H4 (cell line): ENCODE measurements at places on chromosomes 1 and 21. TPM values are rescaled to one million over a fixed set of nuclear protein-coding genes. Genes with fewer than 3 reads are reported as not detected.
A peak's percentile ranks its signal among the peaks of the same experiment; 100 is the strongest.

DNA sequence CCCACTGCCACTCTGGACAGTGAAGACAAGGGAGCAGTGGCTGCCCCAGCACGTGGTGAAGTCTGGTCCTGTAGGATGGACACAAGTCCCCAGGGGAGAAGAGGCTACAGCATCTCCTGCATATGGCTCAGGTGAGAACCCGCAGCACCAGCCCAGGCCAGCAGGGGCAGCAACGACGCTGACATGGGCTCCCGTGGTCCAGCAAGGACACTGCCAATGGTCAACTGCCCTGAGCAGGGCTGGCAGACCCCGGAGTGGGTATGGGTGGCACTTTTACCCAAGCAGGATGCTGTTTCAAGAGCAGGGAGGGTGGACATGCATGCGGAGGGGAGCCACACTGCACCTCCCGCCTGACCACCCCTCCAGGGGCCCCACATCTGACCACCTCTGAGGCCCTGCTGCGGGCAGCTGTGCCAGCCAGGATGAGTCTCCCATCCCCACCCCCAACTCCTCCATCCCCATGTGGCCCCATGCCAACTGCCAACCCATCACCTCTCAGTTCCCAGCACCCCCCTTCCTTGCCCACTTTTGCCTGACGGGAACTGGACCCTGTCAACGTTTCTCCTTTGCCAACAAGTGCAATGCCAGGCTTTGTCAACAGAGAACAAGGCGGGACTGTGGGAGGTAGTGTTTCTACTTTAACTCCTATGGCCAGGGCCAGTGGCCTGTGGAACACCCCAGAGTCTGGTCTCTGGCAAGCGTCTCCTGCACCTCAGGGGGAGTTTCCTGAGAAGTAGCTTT, 8.6 kb downstream of the MORN1 start:
- no peak for DNase-seq

GRCh38 chr1:206704226-206704625, 19.5 kb downstream of the MAPKAPK2 start:
- no peak for DNase-seq

- DNase-seq, result no peak
Observed at GRCh38 chr1:2523891-2524609, 2.3 kb downstream of the PANK4 start.

- DNase-seq, result peak; percentile 89
Observed at GRCh38 chr21:17454315-17455027, 58.4 kb upstream of the CXADR start.

GRCh38 chr1:212700223-212700891, 717 bp upstream of the BATF3 start:
- DNase-seq, result no peak

DNA sequence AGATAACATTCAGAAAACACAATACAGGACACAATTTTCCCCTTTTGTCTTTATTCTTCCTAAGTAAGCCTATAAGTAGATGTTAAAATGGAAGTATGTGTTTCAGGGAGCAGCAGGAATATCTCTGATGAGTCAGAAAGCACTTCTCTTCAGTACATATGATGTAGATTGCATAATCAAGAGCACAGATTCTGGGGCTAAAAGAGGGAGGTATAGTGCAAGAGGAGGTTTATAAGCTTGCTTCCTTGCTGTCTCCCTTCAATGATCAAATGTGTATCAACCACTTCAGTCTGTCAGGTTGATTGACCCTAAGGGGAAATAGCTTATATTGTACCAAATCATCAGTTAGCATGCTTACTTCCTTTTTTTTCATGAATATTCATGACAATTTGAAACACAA, 822.8 kb downstream of the BRINP3 start:
- DNase-seq, result no peak

GRCh38 chr1:222928212-222928611, 113.4 kb downstream of the DISP1 start:
- peak; percentile 38 for DNase-seq

DNA sequence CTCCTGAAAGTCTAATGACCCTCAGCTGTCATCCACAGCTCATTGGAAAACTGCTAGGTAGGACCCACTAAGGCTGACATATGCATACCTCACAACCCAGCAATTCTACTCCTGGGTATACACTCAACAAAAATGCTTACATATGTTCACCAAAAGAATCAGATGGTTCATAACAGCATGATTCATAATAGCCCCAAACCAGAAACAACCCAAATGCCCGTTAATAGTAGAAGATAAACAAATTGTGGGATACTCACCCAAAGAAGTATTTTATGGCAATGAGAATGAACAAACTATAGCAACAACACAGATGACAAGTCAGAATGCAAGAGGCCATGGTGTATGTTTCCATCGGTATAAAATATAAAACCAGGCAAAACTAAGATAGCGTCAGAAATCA, 124.6 kb downstream of the HLCS start:
- DNase-seq, result no peak

- DNase-seq, result no peak
Observed at GRCh38 chr1:156503698-156504437, 3.3 kb upstream of the MEF2D start.

- DNase-seq, result no peak
Observed at GRCh38 chr1:221045151-221045550, 165.9 kb downstream of the HLX start.

DNA sequence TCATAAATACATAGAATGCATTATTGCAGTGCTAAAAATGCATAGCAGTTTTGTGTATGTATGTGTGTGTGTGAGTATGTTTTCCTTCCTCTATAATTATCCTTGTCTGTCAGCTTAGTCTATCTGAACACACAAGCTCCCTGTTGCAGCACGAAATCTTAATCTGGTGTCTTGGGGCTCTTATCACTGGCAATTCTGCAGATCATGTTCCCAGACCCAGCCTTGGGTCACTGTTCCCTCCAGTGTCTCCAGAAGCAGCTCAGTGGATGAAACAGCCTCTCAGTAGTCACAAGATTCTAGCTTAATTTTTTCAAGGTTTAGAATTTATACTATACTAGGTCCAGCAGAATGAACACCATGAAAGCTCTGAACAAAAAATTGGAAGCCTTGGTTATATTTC, 777.9 kb downstream of the MRPL39 start:
- DNase-seq, result no peak

GRCh38 chr1:233668146-233668724, 54.3 kb downstream of the KCNK1 start:
- no peak for DNase-seq

DNA sequence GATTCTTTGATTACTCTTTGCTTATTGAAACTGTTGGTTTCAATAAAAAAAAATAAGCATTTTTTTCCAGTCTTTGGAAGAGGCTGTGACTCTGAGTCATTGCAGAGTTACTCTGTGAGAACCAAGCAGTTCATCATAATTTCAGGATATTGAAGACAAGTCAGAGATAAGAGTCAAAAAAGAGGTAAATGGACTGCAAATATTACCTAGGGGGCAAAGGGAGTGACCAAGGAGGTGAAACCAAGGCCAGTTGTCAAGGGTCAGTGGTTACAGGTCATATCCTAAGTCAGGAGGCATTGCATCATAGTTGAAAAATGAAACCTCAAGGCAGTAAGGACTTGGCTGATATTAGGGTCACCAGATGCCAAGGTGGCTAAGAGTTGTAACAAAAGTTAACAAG, 597.1 kb upstream of the USP24 start:
- DNase-seq, result no peak

GRCh38 chr1:239718571-239718970, 332.2 kb downstream of the CHRM3 start:
- no peak for DNase-seq

DNA sequence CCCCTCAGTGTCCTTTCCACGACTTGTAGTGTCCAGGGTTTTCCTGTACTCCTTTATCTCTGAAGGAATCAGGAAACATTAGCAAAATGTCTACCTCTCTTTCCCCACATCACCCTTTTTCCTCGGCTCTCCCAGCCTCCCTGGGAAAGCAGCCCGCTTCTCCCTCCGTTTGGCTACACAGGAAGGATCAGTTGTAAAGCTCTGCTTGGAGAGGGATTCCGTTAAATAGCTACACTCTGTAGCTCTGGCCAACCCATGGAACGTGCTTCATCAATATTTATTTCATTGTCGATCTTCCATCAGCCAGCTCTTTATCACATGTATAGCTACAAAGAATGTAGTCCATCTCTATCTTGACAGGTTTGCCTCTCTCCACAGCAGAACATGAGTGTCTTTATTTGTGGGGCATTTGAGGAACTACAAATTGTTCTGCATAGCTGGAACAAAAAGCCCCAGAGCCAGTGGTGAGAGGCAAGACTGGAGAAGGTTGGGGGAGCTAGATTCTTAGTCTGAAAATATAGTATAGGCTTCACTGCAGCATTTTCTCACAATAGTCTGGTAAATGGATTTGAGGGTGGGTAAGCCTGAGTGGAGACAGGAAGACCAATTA, 191.8 kb downstream of the SLC35F3 start:
- DNase-seq, result no peak

- no peak for DNase-seq
Observed at GRCh38 chr1:62530516-62531154, 66.7 kb upstream of the ANGPTL3 start.

GRCh38 chr1:232558954-232559353, 71.0 kb downstream of the SIPA1L2 start:
- DNase-seq, result no peak

DNA sequence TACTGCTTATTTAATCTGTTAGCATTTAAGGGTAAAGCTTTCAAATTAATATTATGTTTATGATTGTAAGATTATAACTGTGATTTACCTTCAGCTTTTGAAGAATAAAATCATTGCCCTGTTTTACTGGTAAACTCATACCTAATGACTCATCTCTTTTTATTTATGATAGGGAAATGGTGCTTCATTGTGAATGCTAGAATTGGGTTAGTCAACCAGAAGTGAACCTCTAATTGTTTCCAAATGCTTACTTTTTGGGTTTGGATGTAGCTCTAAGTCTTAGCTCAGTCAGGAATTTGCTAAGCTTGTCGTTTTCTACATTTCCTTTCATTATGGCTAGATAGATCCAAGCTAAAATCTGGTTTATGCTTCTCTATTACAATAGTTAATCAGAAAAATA, 59.4 kb downstream of the SLC30A7 start:
- peak; percentile 81 for DNase-seq

DNA sequence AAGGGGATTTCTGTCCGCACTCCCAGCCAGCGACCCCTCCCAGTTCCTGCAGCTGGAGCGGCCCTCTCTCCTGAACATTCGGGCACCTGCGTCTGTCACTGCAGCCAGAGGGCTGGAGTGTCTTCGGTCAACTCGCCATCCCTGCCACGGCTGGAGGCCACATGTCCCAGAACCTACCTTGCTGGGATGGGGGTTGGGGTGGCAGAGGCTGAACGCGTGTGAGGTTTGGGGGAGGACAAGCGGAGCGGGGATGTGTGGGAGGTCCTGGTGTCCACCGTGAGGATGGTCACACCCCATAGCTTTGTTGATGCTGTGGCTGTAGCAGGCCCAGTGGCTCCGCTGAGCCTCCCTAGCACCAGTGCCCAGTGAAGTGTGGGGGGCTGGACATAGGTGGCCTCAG, 14.8 kb upstream of the C1orf174 start:
- no peak for DNase-seq

GRCh38 chr1:162930976-162931560, 70.1 kb upstream of the CCDC190 start:
- DNase-seq, result no peak

GRCh38 chr21:46254208-46254975, 25.8 kb upstream of the LSS start:
- DNase-seq, result no peak

GRCh38 chr1:61699911-61700851, 24.8 kb downstream of the TM2D1 start:
- DNase-seq, result no peak

DNA sequence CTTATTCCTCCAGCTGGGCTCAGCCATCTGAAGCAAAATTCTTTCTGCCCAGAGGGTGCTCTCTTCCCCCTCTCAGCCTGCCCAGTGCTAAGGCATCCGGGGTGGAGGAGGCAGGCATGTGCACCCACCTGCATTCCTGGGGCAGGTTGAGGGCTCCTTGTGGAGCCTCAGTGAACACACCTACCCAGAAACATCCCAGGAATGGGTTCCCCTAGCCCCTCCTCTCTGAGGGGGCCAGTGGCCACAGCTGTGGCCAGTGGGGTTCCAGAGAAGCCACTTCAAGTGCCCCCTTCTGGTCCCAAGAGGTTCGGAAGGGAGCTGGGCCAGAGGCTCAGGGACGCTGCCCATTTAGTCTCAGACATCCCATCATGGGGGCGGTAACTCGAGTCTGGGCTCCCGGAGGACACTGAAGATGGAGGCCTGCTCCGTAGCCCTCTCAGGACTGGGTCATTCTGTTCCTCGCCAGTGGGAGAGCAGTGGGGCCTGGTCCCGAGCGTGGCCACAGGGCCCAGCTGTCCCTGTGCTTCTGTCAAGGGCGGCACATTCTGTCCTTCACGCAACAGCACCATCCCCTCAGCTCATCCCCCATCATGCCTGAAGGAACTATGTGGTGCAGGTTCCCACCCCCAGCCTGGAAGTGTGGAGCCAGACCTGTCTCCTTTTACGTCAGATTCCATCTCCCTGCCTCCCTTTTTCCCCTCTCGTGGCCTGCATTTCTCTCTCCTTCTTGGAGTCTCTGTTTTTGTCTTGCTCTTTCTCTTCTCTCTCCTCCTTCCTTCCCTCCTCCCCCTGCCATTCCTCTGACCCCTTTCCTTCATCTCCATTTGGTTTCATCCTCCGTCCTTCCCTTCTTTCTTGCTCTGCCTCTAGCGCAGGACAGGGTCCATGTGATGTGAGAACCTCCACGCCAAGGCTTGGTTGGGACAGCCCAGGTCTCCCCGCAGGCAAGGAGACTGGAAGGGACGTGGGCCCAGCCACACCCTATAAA, 49.6 kb upstream of the KDM4A start:
- DNase-seq, result no peak

GRCh38 chr1:234887016-234887900, 241.4 kb downstream of the TOMM20 start:
- no peak for DNase-seq

APP gene
- total RNA-seq, result 242 and 299 TPM in 2 replicates

IPO13 gene
- 18.8 and 22.6 TPM in 2 replicates for total RNA-seq

UCK2 gene
- 71.4 and 78.9 TPM in 2 replicates for total RNA-seq

KCNE1 gene
- total RNA-seq, result not detected in 2 replicates

SLC9C2 gene
- total RNA-seq, result not detected in 2 replicates

DYNLT5 gene
- not detected in 2 replicates for total RNA-seq

RXFP4 gene
- not detected in 2 replicates for total RNA-seq

PLA2G2D gene
- total RNA-seq, result not detected in 2 replicates

CRP gene
- not detected in 2 replicates for total RNA-seq

FAM163A gene
- not detected in 2 replicates for total RNA-seq

GNG4 gene
- total RNA-seq, result 6.0 and 9.0 TPM in 2 replicates

RBP7 gene
- total RNA-seq, result not detected in 2 replicates

RPRD2 gene
- total RNA-seq, result 9.3 and 10.2 TPM in 2 replicates

CYP4Z1 gene
- not detected in 2 replicates for total RNA-seq

RGS13 gene
- total RNA-seq, result not detected in 2 replicates

SPRR4 gene
- not detected in 2 replicates for total RNA-seq

LRRIQ3 gene
- total RNA-seq, result 1.5 and 3.2 TPM in 2 replicates

LRRC39 gene
- total RNA-seq, result 0.06 TPM in 1 of 2 replicates, not detected in the other

CR2 gene
- 0.02 and 0.08 TPM in 2 replicates for total RNA-seq

CD1E gene
- not detected in 2 replicates for total RNA-seq

LPAR3 gene
- total RNA-seq, result 0.27 TPM in 1 of 2 replicates, not detected in the other

TMOD4 gene
- total RNA-seq, result 0.35 TPM in 1 of 2 replicates, not detected in the other

HCRTR1 gene
- total RNA-seq, result not detected in 2 replicates

C4BPB gene
- total RNA-seq, result not detected in 2 replicates

LAD1 gene
- not detected in 2 replicates for total RNA-seq
